ENCODE measurements at places on chromosomes 7 and 10.

DNA sequence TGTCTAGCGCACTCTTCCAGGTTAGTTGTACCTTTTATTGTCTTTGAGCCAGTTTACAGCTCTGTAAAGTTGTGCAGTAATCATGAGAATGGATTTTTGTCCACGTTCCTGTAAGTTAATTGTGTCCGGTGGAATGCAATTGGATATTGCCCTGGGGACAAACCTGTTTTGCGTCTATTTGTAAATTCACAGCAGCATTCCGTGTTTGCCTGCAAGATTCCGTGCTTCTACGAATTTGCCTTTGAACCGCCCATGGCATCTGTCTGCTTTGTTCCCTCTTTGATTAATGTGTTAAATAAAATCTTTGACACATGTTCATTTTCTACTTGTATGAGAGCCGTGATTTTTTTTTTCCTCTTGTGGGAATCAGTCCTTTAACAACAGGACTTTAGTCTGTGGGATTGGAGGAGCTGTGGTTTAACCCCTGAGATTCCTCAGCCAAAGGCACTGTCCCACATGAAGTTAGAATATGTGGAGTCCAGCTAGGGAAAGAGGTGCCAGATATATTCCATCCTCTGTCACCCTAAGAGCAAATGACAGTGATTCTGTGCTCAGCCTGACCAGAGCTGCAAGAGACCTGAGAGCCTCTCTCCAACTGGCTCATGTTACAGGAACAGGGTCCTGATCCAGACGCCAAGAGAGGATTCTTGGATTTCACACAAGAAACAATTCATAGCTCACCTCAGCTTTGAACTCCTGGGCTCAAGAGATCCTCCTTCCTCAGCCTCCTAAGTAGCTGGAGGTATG is 126.3 kb downstream of the COL26A1 start:
- DNase-seq: no peak

DNA sequence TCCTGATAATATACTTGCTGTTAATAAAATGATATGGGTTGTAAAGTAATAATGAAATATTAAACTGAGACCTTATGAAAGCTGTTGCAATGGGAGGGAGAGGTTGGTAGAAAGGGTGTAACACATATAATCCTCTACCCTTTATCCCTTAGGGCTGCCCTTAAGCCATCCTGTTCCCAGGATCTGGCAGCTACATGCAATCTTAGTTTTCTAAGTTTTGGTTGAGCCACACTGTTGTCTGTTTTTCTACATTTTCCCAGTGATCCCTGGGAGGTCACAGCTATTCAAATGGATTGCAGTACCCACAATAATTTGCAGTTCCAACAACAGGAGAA is 6.3 kb downstream of the COA1 start:
- no peak for DNase-seq

DNA sequence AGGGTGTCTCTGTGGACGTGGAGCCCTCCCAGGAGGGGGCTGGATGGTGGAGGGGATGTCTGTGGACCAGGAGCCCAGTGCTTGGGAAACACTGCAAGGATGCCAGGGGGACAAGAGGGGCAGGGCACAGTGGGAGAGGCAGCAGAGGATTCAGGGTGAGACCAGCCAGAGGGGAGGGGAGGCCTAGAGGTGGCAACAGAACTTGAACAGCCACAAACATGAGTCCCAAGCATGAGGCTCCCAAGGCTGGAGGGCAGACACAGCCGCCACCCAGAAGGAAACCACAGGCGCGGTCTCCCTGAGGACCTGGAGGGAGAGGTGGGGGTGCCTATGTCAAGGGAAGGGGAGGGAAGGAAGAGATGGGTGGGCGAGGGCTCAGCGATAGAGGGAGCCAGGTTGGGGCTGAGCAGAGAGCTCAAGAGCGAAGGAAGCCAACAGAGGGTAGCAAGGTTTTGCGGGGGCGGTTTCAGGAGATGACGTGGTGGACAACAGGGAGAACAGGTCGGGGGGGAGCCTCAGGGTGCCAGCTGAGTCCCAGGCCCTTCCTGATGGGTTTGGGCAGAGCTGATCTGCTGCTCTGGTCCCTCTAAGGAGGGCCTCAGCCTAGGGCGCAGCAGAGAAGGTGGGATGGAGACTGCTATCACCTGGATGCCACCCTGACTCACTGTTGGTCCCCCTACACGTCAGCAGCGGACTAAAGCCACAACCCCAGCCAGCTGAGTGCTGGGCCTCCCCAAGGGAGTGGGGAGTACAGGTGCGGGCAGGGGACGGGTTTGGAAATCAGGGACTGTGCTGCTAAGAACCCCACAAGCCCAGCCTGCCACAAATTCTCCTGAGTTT is 6.7 kb upstream of the PILRA start:
- no peak for DNase-seq

DNA sequence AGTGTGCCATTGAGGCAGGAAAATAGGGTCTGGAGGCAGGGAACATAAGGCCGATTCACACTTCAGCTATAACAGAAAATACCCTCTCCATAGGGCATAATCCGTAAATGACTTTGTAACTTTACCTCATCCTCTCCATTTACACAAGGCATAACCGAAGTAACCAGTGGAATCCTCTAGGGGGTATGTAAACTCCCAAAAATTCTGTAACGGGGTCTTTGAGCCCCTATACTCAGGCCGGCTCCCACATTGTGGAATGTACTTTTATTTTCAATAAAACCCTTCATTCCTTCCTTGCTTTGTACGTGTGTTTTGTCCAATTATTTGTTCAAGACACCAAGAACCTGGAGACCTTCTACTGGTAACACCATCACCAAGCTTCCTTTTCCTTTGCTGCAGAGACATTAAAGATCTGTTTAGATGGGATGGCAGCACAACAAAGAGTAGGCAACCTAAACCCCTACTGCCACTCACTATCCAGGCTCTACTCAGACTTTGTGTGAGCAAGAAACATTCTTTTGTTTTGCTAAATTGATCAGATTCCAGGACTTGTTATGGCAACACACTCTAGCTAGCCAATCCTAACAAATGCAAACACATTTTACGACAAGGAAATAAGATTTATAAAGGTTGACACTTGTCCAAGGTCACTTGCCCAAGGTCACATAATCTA is 99.3 kb downstream of the DGKI start:
- no peak for DNase-seq

GRCh38 chr7:130201796-130202195 is 3.4 kb downstream of the TMEM209 start:
- no peak for DNase-seq
